Tibial nerve (tissue), 4 donors: ENCODE measurements at places on chromosomes 7 and 10. TPM values are rescaled to one million over a fixed set of nuclear protein-coding genes. Genes with fewer than 3 reads are reported as not detected.

DNA sequence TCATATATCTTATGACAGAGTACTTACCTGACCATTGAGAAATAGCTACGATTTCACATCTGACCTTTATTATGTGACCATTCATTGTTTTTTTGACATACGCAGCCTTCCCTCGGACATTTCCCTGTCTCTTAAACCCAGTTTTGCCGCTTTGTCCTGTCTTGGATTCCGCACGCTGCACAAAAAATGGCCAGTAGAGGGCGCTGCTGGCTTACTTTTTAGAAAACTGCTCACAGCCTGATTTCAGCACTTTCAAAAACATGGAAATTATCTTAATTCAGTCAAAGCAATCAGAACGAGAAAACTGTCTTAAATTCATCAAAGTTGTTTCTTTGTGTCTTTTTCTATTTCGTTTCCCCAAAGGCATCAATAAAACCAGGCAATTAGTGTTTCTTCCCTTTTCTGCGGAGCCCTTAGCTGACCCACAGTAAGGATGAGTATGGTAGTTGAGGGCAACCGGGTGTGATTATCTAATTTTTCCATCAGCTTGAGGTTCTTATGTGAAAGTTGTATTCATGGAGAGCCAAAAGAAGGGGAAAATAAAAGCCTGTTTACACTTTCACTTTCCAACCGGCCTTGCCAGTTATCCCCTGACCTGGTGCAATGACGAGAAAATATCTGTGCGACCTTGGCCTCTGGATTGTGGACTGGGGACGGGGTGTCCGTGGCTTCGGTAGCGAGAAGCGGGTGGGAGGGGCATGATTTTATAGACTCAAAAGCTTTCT lies 144.4 kb downstream of the DYNC1I1 start:
- DNase-seq, result peak; percentile 97

DNA sequence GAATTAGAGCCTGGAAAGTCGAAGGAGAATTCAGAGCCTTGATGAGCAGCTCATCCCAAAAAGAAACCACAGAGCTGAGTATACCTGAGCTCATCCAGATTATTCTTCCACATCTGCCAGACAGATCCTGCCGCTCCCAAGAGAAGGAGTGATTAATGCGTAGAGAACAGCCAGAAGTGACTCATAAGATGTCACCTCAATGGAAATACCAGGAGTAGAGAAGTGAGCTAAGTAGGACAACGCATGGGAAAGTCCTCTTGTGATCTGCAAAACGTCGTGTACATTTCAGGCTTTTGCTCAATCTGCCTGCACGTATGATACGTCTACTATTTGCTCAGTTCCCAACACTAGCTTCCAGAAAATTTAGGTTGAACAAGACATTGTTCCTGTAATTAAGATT lies 230.5 kb upstream of the AUTS2 start:
- DNase-seq, result no peak

GRCh38 chr7:156764016-156764669 lies 123.6 kb downstream of the RNF32 start:
- DNase-seq, result no peak

DNA sequence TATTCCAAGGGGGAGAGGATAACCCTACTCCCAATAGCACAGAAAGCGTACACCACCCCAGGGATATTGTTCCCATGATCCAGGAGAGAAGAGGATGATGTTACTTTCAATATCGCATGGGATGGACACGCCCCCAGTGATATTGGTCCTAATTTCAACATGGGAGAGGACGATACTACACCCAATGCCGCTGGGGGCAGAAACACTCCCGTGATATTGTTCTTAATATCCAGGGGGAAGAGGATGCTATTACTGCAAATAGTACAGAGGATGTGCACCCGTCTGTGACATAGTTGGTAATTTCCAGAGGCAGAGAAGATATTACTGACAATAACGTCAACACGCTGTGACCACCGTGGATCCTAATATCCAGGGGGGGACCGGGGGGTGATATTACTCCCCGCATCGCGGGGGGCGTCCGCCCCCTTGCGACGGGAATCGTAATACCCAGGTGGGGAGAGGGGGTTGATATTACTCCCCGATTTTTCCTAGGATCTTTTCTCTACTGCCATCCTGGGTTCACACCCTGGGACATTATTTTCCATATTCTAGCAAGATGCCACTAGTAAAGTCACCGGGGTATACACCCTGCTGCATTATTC lies 16.6 kb downstream of the MEIG1 start:
- no peak for DNase-seq

- DNase-seq, result no peak
Measured at GRCh38 chr10:21171936-21172541, 274.9 kb upstream of the NEBL start.

GRCh38 chr10:98956576-98957260 lies 278.9 kb downstream of the HPSE2 start:
- no peak for DNase-seq

- no peak for DNase-seq
Measured at GRCh38 chr10:18059826-18060559, 80.2 kb upstream of the CACNB2 start.

Gene RELN
- total RNA-seq, result 117 TPM

Gene ZFYVE27
- 46.8 TPM for total RNA-seq

Gene ZNF467
- total RNA-seq, result 6.9 TPM
